ENCODE measurements at places on chromosomes 13 and 19. TPM values are rescaled to one million over a fixed set of nuclear protein-coding genes. Genes with fewer than 3 reads are reported as not detected.

ARHGAP33 gene
- total RNA-seq: 6.5 TPM

NFIX gene
- 0.06 TPM for total RNA-seq

SCGB2B2 gene
- total RNA-seq: not detected

ZNF473 gene
- total RNA-seq: 14.7 TPM

BAX gene
- 79.2 TPM for total RNA-seq

EFNA2 gene
- total RNA-seq: 34.7 TPM

KLK15 gene
- total RNA-seq: not detected

SLC6A16 gene
- 5.0 TPM for total RNA-seq

ZNF568 gene
- 6.3 TPM for total RNA-seq

HOMER3 gene
- 66.9 TPM for total RNA-seq

FCAR gene
- not detected for total RNA-seq

CLPTM1 gene
- total RNA-seq: 27.9 TPM

KIR2DL1 gene
- not detected for total RNA-seq

PRODH2 gene
- not detected for total RNA-seq
